Myocyte (in vitro differentiated cells): ENCODE measurements at places on chromosomes 16 and 17. TPM values are rescaled to one million over a fixed set of nuclear protein-coding genes. Genes with fewer than 3 reads are reported as not detected.

Gene KRTAP4-3
- not detected in 2 replicates for total RNA-seq

Gene TAC4
- not detected in 2 replicates for total RNA-seq

Gene C1QTNF8
- total RNA-seq, result not detected in 2 replicates

Gene SHISA9
- 15.5 and 15.9 TPM in 2 replicates for total RNA-seq

Gene OR1F1
- total RNA-seq, result not detected in 2 replicates

Gene CLEC3A
- total RNA-seq, result not detected in 2 replicates

Gene ZP2
- not detected in 2 replicates for total RNA-seq

Gene CLEC18A
- 0.48 and 1.4 TPM in 2 replicates for total RNA-seq

Gene GSG1L2
- not detected in 2 replicates for total RNA-seq

Gene GNPTG
- total RNA-seq, result 57.0 and 63.7 TPM in 2 replicates

Gene ARL17B
- total RNA-seq, result 10.2 and 17.7 TPM in 2 replicates

Gene DHX58
- total RNA-seq, result 9.3 and 11.3 TPM in 2 replicates

Gene EVPLL
- total RNA-seq, result not detected in 2 replicates
